ENCODE measurements at places on chromosomes 5 and 9. TPM values are rescaled to one million over a fixed set of nuclear protein-coding genes. Genes with fewer than 3 reads are reported as not detected.

The CD14 gene
- total RNA-seq: 25.0 TPM

The PKD2L2 gene
- not detected for total RNA-seq

The HARS1 gene
- 45.6 TPM for total RNA-seq

The C5orf58 gene
- total RNA-seq: not detected

GRCh38 chr5:176890455-176891330, 8.5 kb downstream of the HK3 start:
- H3K4me3 ChIP-seq: no peak overlapping the region
- no peaks in the 10 kb centered on the region for H3K36me3 ChIP-seq
- H3K27me3 ChIP-seq: no peaks in the 10 kb centered on the region
- no peaks in the 10 kb centered on the region for H3K4me1 ChIP-seq
